SHP77 treated with DMSO at 0.1 percent for 48 hours (cell line): ENCODE measurements at places on chromosomes 16 and 17.

GRCh38 chr16:81514041-81514559, 69.5 kb downstream of the CMIP start:
- DNase-seq, result no peak

GRCh38 chr17:6532441-6532885, 23.9 kb downstream of the PITPNM3 start:
- no peak for DNase-seq

DNA sequence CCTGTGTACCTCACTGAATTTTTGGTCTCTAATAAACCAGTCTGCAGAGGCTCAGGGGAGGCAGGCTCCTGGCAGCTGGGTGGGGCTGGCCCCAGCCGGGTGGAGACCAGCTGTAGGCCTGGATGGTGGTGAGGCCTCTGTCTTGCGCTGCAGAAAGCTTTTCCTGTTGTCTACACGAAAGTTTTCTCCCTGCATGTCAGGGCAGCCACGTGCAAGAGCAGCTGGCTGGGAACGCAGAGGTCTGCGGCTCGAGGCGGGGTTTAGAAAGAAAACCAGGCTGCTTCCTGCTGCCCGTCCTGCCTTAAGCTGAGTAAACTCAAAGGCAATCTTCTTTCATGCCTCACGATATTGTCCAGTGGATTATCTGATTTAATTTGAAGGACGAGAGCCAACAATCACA, 2.4 kb downstream of the SERPINF1 start:
- DNase-seq, result peak; percentile 51

DNA sequence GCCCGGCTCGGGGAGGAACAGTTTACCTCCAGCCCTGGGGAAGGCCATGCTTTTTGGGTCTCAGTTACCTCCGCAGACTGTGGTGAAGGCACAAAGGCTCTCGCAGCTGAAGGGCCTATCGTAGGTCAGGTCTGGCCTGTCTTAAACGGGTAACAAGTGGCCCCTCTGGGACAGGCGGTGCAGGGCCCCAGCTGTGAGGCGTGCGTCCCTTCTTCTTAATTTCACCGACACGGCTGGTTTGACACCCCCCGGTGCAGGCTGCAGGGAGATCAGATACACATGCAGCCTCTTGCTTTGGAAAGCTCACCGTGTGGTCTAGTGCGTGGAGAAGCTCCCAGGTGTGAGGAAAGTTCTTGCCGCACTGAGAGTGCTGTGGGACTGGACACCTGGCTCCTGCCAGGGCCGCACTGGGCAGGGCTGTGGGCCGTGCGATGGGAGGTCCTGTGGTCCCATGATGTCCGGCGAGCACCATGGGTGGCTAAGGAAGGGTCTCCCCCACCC, 162.4 kb downstream of the BANP start:
- no peak for DNase-seq

- DNase-seq, result no peak
Measured at GRCh38 chr16:23941963-23942564, 106.3 kb downstream of the PRKCB start.

DNA sequence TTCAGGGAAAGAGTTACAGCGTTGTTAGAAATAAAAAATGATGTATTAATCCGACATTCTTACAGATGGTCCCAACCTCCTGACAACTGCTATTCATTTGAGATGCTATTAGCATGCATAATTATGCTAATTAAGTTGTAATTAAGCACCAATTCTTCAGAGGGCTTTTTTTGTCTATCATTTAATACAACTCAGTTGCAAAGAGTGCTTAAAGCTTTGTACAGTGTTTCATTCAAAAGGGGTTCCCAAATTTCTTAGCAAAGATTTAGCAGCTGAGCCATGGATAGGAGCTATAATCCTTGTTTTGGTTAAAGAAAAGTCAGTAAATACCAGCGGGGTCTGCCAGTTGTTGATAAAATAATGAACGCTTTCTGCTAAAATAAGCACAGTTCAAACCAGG, 150.7 kb upstream of the DYNLRB2 start:
- DNase-seq, result no peak

DNA sequence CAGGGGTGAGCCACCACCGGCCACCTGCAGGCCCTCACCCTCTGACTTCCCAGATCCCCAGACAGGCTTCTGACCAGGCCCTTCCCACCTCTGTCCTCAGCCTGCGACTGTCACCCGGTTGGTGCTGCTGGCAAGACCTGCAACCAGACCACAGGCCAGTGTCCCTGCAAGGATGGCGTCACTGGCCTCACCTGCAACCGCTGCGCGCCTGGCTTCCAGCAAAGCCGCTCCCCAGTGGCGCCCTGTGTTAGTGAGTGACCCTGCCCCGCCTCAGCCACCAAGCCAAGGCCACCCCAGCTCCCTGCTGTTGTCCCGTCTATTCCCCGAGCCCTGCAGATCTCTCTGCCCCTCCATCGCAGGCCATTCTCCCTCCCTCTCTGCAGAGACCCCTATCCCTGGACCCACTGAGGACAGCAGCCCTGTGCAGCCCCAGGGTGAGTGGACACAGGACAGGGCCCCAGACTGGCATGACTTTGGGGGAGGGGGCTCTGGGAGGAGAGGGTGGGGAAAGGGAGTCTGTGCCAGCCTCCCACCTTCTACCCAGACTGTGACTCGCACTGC, 1.9 kb downstream of the NTN3 start:
- no peak for DNase-seq

- no peak for DNase-seq
Measured at GRCh38 chr16:65410801-65411200, 288.9 kb upstream of the CDH11 start.

GRCh38 chr16:23692190-23692837, 13.6 kb downstream of the PLK1 start:
- DNase-seq, result no peak

GRCh38 chr17:21125862-21126261, 902 bp upstream of the DHRS7B start:
- no peak for DNase-seq

DNA sequence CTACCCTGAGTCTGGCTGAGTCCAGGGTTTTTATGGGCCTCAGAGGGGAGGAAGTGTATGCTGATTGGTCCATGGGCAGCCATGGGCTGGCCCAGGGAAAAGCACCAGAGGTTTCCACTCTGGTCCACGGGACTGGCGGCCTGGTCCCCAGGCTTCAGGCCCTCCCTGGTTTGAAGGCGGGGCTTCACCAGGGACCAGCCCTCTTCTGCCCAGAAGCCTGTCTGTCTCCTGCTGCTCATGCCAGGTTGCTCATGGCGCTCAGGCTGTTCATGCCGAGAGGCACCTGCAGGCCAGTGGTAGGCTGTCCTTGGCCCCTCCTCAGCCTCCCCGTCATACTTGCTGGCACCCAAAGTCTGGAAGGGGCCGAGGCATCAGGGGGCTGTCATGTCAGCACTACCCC, 45.0 kb upstream of the CLEC19A start:
- DNase-seq, result no peak

DNA sequence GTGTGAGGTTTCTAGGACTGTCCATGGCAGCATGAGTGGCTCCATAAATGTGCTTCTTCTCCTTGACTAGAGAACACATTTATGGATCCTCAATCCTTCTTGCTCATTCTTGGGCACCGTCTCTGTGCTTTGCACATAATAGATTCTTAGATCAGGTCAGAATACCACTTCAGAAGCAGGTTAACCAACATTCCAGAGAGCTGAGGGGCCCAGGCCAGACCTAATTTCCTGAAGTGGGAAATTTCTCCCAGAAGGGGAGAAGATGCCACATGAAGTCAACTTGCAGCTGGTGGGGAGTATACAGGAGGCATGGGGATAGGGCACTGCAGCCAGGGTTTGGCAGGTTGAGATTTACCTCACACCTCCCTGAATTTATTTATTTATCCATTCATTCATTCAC, 24.4 kb upstream of the VAT1L start:
- DNase-seq, result no peak

GRCh38 chr17:82655038-82655479, 6.8 kb upstream of the WDR45B start:
- no peak for DNase-seq

DNA sequence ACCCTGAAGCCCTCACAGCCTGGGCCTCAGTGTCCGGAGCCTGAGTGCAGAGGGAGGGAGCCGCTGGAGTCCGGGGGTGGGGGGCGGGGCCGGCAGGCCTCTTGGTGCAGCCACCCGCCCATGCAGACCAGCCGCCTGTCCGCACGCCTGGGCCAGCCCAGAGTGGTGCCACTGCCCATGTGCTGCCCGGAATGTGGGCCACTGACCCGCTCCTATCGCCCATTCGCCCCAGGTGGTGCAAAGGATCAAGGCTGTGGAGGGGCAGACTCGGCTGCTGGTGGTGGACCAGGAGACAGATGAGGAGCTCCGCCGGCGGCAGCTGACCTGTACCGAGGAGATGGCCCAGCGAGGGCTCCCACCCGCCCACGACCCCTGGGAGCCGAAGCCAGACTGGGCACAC, 2.6 kb downstream of the NHERF2 start:
- no peak for DNase-seq

GRCh38 chr16:31177136-31177535, 2.8 kb upstream of the FUS start:
- DNase-seq, result no peak

- DNase-seq, result no peak
Measured at GRCh38 chr16:86343027-86343795, 167.1 kb upstream of the FOXF1 start.

DNA sequence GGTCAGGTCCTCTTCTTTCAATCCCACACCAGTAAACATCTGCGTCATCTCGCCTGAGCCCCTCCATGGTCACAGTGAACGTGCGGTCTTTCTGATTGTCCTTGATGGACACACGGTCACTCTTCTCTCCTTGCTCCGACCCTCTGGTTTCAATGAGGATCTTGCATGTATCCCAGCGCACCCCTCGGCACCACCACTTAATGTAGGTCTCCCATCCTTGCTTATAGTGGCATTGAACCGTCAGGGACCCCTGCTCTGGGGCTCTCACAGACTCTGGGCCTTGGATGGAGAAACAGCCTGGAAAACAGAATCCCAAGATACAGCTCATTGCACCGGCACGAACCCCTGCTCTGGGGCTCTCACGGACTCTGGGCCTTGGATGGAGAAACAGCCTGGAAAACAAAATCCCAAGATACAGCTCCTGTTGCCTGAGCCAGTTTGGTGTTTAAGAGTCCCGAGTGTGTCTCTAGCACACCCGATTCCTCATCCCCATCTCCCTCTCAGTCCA, 5.4 kb downstream of the CD300LB start:
- DNase-seq, result no peak

- DNase-seq, result no peak
Measured at GRCh38 chr17:71593078-71593477, 527.7 kb upstream of the SOX9 start.

DNA sequence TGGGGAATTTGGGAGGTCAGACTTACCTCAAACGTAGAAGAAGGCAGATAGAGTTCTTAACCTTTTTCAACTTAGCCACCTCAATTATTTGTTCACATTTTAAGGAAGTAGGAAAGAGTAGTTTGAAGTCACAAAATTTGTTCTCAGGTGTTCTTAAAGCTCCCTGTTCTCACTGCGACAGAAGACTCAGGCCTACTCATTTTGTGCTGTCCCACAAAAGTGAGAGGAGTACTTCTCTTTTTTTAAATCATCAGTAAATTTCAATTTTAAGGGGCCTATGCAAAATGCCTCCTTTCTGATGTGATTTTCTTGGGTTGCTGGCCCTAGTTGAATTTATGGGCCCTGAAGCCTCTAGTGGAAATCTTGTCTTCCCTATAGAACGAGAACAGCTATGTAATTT, 133.4 kb downstream of the MAP2K6 start:
- DNase-seq, result no peak

- DNase-seq, result no peak
Measured at GRCh38 chr17:80704381-80704819, 159.8 kb downstream of the RPTOR start.

DNA sequence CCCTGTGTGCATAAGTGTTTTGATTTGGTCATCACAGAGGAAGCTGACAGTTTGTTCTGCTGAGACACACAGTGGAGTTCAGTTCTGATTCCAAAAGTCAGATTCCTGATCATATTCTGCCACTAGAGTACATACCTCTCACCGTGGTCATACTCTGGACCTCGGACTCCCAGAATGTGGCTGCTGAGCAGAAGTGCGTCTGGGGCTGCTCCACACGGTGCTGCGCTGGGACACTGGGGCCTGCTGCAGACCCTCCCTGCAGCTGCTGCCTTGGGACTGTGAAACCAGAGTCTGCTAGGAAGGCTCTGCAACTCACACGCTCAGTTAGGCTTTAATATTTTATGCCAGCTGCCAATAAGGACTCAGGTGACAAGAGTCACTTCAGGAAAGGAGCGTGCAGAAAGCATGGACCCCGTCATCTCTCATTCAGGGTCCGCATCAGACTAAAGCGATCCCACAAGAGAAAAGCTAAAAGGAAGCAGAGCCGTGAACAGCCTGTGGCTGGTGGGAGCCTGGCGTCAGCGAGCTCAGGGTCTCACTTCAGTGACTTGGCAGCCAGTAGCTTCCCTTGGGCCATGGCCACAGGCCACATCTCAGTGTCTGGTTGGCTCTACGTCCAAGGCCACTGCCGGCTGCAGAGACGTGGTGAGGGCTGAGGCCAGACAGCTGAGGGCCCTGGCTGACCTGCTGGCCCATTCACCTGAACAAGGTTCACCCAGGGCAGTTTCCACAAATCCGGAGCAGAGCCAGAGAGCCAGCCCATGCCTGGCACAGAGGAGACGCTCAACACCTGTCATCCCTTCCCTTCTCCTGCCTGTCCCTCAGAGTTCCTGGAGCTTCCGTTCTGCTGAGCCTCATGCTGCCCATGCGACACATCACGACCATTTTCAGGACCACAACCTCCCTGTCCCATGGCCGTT, 24.7 kb upstream of the KIFC3 start:
- DNase-seq, result no peak

GRCh38 chr16:56709443-56710040, 20.4 kb upstream of the NUP93 start:
- no peak for DNase-seq

DNA sequence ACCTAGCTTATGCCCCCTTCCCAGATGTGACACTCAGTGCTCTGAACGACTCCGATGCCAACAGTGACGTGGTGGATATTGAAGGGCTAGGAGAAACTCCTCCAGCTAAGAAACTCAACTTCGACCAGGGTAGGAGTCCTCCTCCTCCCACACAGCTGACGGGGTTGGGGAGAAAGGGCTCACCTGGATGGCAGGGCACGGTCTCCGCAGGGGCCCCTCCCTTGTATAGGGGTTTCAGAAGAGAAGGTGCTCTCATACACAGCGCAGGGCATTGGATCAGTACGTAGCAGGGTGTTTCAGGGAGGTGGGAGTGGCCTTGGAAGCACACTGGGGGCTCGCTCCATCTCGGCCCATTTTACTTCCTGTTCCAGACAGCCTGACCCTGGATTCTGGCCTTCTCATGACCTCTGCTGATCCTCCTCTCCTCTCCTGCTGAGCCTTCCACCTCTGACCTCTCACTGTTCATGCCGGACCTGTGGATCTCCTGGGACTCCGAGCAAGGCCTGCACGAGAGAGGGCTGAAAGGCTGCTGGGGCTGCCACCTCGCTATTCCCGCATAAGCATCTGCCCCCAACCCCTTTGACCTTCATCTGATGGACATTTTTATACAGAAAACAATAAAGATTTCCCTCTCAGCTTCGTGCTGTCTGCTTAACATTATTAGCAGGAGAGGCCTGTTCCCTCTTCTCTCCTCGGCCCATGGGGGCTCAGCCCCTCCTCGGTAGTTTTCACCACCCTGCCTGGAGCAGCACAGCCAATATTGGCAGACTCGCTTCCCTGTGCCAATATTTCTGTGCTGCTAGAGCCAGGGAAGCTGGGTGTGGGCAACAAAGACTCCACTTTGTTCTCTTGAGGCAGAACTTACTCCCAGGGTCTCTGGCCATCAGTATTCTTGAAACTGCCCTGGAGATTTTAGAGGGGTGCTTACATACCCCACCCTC, 4.7 kb downstream of the RNASEK start:
- DNase-seq, result no peak
